NCI-H1930 (cell line): ENCODE measurements at places on chromosomes 16 and 17.

- no peak for DNase-seq
Measured at GRCh38 chr17:67420994-67421393, 43.9 kb downstream of the PITPNC1 start.

DNA sequence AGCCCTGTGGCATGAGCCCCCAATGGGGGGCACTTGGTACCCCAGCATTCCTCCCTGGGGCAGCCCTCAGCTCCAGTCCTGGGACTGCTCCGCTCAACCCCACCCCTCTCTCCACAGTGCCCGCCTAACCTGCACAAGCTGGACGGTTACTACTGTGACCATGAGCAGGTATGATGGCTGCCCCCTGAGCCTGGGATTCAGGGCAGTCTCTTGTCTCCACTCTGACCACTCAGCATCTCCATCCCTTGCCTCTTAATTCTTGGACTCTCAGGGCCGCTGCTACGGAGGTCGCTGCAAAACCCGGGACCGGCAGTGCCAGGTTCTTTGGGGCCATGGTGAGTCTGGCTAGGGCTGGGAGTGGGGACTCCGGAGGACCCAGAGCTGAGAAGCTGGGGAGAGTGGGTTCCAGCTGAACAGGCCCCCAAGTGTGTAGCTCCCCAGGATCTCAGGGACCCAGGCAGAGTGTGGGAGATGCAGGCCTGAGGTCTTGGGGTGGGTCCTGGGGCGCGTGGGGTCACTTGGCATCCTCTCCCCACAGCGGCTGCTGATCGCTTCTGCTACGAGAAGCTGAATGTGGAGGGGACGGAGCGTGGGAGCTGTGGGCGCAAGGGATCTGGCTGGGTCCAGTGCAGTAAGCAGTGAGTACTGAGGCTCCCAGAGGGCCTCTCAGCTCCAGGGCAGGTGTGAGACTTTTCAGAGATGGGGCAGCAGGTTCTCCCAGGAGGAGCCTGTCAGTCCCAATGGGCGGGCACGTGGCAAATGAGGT lies 18.0 kb downstream of the ADAM11 start:
- DNase-seq = no peak

DNA sequence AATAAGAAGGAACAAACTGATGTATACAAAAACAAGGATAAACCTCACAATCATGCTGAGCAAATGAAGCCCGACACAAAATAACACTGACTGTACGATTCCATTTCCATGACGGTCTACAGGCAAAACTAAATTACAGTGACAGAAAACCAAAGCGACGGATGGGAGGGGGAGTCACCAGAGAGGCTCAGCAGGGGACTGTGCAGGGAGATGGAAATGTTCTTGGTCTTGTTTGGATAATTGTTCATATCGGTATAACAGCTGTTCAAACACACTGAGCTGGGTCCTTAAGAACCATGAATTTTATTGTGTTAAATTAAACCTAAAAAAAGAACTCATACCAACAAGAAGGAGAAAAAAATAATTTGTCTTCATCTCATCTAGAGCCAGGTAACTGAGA lies 97.8 kb downstream of the NXN start:
- no peak for DNase-seq

- no peak for DNase-seq
Measured at GRCh38 chr16:54284319-54284930, 2.2 kb downstream of the IRX3 start.

GRCh38 chr16:55077266-55077665 lies 146.6 kb downstream of the IRX5 start:
- no peak for DNase-seq

DNA sequence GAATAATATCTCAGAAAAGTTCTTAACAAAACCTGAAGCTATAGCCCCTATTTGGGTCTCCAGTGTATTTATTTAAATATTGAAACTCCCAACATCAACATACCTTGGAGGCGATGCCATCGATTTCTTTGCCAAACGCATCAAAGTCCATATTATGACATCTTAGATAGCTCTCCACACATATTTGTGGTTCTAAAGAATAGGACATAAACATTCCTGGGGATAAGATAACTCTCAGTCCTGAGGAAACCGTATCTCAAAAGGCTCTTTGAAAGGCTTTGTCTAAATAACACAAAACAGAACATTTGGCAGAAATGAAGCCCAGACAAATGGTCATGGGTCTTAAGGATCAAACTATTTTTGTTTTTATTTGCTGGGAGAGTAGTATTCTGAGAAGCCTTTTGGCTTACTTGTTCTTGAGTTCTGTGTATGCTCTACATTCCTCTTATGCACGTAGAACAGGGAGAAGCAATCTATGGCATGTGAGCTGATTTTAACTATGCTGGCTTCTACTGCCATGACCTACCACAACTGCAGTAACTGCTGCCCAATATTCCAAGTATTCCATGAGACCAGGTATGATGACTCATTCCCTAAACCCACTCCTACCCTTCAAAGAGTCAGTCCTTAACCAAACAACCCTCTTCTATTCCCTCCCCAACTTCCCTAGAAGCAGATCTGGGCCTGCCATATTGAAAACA lies 279.0 kb upstream of the ZFHX3 start:
- no peak for DNase-seq

DNA sequence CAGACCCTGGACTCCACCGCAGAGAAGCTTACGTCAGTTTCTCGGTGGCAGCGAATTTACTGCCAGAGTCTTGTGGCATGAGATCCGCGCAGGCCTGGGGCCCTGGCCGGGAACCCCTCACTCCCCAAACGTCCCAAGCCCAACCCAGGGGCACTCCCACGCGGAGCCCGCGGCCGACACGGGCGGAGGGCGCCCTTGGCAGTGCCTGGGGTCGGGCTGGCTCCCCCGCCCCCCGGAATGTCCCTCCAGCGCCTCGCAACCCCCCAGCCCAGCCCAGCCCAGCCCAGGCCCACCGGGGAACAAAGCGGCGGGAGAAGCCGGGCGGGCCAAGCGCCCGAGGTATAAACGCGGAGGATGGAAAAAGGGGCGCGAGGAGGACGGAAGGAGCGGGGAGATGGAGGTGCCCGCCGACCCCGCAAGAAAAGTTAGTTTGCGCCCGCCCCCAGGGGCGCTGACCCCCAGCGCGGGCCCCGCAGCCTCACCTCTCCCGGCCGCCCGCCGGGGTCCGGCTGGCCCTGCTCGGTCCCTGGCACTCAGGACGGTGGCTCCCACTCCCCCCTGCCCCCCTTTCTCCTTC lies 330 bp downstream of the CASKIN2 start:
- DNase-seq = no peak
